ENCODE measurements at places on chromosomes 7 and 10.

- no peak for DNase-seq
These were observed 26.5 kb downstream of the VWA2 start for GRCh38 chr10:114265392-114266053.

DNA sequence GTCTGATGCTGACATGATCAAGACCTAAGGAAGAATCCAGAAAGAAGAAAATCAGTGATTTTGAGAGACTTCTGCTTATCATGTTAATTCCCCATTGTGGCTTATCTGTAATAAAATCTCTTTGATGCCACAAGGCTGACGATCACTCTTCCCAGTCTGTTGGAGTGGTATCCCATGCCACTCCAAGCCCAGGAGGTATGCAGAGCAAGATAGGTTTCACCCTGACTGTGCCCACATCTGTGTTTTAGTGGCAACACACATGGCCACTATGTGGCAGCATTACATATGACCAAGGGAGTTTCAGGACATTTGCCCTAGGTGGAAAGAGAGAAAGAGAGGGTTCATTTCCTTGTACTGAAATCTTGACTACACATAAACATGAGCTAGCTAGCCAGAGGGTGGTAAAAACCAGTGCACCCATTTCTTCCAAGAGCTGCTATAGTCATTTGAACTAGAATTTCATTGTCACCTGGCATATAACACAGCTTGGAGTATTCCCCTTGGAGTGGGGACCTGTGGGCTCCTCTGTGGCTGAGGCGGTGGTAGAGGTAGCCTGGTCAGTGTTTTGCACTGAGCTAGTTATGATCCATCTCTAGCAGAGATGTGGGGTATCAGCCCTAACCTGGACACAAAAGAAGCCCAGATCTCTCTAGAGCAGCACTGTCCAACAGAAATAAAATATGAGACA lies 20.8 kb downstream of the LAMB4 start:
- no peak for DNase-seq

GRCh38 chr10:31754803-31755624 lies 173.6 kb downstream of the ARHGAP12 start:
- no peak for DNase-seq

- no peak for DNase-seq
These were observed 61.9 kb downstream of the TMEM26 start for GRCh38 chr10:61391281-61391680.

DNA sequence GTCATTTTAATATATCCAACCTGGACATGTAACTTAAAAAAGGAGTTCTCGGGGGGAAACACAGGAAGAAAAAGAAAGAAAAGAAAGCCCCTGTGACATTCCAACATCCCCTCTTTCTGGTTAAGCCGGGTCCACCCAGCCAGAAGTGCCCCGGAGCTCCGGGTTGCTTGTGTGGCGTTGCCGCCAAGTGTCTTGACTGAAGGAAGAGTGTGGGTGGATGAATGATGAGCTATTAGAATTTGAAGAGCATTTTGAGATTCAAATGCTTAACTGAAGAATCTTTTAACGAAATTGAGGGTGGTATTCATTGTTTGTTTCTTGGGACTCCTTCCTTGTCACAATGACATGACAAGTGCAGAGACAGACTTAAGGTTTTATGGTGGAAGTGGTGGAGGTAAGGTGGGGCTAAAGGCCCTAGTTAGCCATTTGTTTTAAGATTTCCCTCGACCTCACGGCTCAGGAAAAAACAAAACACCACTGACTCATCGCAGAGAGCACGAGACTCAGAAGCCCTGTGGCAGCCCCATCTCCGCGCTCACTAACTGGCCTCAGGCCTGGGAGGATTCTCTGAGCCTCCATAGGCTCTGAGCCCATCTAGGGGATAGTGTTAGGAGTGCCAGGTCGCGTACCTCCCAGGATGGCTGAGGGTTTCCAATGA lies 1.8 kb upstream of the GLI3 start:
- no peak for DNase-seq

DNA sequence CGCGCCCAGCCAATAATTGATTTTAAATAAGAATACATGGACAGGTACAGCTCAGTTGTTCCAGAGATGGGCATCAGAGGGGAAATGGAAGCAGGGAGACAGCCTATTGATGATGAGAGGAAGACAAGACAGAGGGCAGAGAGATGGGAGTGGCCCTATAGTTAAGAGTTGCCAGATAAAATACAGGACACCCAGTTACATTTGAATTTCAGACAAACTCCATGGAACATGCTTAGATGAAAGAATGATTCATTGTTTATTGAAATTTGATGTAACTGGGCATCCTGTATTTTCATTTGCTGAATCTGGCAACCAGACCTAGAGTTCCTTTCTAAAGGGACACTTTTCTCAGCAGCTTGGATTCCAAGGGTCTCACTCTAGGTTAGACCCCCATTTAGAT lies 341.1 kb downstream of the FRMD4A start:
- no peak for DNase-seq

GRCh38 chr7:11373546-11374142 lies 400.0 kb downstream of the PHF14 start:
- DNase-seq = no peak

DNA sequence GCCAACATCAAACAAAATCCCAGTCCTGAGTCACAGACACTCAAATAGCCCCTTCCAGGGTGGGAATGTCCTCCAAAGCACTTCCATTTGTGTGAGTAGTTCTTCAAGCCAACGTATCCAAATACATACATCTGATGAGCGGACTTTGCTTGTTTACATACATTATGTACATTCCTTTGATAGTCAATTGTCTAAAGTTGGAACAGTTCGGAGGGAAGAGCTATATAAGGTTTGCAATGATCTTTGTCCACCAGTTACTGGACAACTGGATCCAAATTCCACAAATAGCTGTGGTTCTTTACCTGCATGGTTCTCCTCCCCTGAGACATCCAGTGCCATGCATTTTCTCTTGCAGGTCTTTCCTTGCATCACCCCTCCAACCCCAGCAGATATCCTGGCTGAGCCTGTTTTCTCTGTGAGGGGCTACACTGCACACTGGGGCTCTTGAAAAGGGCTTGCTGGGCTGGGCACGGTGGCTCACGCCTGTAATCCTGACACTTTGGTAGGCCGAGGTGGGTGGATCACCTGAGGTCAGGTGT lies 4.7 kb upstream of the MGMT start:
- no peak for DNase-seq

GRCh38 chr7:88344956-88345832 lies 38.5 kb upstream of the STEAP4 start:
- no peak for DNase-seq

GRCh38 chr7:13322126-13322525 lies 634.7 kb downstream of the ARL4A start:
- no peak for DNase-seq

DNA sequence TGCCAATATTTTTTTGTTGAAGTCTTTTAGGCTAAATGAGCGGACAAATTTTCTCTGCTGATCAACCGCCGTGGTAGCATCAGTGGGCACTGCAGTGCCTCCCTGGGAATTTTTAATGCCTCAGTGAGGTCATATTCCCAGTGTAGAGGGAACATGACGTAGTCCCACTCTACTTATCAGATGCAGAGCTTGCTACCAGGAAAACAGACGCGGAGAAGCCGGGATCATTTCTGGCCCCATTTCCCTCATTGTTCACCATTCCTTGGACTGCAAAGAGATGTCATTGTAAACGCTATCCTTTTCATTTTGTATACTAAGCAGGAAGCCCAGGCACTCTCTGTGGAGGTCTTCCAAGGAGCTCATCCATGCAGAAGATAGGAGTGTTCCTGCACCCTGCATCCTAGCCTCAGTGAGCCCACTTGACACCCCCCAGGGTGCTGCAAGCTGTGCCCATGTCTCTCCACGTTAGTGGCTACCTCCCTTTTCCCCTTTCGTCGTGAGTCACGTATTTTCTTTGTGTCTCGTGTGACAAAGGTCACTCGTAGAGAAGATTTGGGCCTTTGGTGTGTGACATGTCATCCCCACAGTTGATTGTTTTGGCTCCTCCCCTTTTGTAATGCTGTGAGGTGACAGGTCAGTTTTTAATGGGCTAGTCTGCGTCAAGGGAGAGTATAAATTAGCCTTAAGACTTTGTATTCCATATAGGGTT lies 145.5 kb downstream of the TCF7L2 start:
- DNase-seq = no peak

GRCh38 chr10:132713421-132714095 lies 72.4 kb downstream of the NKX6-2 start:
- DNase-seq = no peak

DNA sequence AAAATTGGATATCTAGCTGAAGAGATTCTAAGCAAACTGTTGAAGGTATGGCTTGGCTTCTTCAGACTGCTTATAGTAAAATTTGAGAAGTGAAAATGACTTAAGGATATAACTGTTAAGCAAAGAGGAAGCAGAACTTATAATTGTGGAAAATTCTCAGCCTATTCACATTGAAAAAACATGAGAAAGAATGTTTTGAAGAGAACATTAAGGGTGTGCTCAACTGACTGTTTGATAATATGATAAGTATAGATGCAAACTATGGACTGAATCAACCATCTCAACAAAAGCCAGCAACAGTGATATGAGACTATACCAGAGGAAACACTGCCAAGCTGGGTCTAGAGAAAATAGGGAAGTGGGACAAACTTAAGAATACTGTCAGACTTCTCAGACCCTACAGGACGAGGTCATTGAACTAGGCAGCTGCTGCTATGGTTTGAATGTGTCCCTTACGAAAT lies 133.1 kb upstream of the PPP1R3A start:
- DNase-seq = no peak

GRCh38 chr10:77625379-77625778 lies 12.2 kb downstream of the KCNMA1 start:
- DNase-seq = no peak

- no peak for DNase-seq
These were observed 42.4 kb upstream of the PRKAR2B start for GRCh38 chr7:107002126-107002525.

GRCh38 chr10:77301305-77301730 lies 336.3 kb downstream of the KCNMA1 start:
- DNase-seq = no peak

DNA sequence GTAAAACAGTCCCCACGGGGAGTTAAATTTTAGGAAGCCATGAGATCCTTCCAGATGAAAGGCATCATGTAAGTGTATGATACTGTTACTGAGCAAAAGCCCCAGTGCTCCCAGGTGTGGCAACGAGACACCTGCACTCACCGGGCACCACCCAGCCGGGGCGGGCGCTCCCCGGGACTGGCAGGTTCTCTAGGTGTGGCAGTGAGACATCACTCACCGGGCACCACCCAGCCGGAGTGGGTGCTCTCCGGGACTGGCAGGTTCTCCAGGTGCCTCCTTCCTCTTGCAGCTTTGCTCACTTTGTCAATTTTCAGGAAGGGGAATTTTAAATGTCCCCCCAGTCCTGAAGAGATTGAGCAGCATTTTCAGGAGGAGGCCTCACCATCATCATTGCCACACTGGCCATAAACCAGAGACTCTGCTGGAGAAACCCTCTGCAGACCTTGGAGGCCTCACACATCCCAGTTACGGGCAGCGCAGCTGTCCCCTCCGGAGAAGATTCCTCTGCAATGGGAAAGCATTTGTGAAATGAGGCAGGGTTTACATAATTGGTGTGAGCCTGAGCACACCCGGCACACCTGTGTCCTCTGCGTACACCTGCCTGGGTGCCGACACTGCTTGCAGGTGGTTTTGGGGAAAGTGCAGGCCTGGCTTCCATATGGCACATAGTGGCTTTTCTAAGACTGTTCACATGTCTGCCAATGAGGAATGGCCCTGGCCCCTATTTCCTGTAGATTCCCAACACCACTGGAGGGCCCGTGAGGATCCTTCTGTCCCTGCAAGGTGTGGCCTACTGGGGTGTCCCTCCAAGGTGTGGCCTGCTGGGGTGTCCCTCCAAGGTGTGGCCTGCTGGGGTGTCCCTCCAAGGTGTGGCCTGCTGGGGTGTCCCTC lies 191.4 kb downstream of the EBF3 start:
- no peak for DNase-seq

GRCh38 chr10:127962205-127962604 lies 55.3 kb downstream of the PTPRE start:
- no peak for DNase-seq

DNA sequence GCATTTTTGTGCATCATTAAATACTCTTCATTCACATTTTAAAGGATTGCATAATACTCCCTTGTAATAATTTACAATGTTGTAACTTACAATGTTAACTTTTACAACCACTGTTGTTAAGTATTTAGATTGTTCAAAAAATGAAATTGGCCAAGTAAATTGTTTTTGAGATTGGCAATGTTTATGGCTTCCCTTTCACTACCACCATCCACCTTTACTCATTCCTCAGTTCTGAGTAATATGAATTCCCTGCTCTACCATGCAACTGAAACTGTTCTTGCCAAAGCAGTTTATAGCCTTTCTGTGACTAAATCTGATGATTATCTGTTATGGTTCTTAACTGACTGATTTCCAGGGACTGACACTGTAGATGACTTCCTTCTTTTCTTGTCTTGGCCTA lies 80.5 kb upstream of the TMEM106B start:
- no peak for DNase-seq

DNA sequence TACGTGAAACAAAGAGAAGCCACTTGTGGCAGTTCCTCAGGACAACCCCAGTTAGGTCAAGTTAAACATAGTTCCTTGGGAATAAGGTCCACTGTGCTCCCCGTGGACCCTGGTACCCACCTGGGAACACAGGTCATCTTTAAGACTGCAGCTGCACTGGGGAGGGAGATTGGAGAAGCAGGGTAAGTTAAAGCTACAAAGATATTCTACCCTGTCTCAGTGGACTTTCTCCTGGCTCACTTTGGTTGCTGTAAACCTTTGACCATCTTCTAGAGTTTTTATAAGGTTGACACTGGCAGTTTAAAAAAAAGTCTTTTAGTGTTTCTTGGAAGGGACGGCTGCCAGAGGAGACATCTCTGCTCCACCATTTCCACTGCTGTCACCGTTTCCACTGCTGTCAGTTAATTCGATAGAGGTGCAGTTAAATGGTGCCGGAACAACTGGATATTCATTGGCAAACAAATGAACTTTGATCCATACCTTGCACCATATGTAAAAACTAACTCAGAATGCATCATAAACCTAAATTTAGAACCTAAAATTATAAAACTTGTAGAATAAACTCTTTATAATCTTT lies 42.5 kb downstream of the LMTK2 start:
- DNase-seq = no peak

DNA sequence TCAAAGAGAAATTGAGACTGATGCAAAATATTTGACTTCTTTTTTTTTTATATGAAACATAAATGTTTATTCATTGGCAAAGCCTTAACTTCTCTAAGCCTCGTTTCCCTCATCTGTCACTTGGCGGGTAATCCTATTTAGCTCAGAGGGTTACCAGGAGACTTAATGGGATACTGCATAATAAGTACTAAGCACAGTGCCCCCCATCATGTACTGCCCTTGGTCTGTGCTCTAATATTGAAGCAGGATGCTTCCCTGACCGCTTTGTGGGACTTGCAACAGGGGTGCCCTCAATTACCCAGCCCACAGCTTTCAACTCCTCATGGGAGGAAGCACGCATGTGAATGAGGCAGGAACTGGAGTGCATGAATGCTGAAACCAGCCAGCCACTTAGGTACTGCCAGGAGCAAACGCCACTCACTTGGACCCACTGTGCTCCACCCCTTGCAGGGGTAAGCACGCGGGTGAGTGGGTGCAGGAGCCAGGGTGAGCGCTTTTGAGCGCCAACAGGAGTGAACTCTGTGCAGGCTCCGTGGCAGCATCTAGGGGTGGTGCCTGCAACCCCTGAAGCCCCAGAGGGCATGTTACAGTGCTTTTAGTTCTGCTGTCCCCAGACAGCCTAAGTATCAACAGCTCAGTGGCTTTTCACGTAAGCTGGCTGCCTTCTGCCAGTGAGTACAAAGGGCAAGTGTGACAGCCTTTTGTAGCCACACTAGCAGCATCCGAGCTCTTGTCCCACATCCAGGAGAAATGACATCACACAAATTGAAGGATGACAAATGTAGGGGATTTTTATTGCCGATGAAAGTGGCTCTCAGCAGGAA lies 209.8 kb upstream of the C7orf33 start:
- DNase-seq = no peak

Data from omental fat pad (tissue), 4 donors.